Epithelial cell of proximal tubule (primary cell): ENCODE measurements at places on chromosomes 5 and 9. TPM values are rescaled to one million over a fixed set of nuclear protein-coding genes. Genes with fewer than 3 reads are reported as not detected.

The POMT1 gene
- total RNA-seq, result 20.9 and 22.4 TPM in 2 replicates

- DNase-seq, result no peak
Measured at GRCh38 chr5:144779368-144779767, 608.7 kb downstream of the KCTD16 start.

The SLC34A3 gene
- total RNA-seq, result 0.07 TPM in 1 of 2 replicates, not detected in the other

GRCh38 chr9:100579665-100580064 is 1.8 kb downstream of the CAVIN4 start:
- DNase-seq, result no peak

DNA sequence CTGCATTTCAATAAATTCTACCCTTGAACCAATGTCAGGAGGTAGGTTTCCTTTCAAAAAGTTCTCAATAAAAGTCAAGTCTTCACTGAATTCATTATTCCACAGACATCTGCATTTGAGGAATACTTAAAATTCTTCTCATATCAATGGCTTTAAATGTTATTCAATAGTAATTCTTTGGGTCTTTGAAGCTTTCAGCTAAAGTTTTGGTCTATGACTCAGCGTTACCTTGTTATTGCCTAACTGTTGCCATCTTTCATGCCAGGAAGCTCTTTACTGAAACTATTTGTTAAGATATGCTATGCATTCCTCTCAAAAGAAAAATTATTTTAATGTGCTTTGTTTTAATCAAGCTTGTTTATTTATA is 170.5 kb downstream of the NNT start:
- peak; percentile 36 for DNase-seq

- DNase-seq, result no peak
Measured at GRCh38 chr5:952597-953271, 55.9 kb upstream of the NKD2 start.

- no peak for DNase-seq
Measured at GRCh38 chr9:14373706-14374105, 59.8 kb upstream of the NFIB start.

The DNM1 gene
- 2.6 and 16.7 TPM in 2 replicates for total RNA-seq

DNA sequence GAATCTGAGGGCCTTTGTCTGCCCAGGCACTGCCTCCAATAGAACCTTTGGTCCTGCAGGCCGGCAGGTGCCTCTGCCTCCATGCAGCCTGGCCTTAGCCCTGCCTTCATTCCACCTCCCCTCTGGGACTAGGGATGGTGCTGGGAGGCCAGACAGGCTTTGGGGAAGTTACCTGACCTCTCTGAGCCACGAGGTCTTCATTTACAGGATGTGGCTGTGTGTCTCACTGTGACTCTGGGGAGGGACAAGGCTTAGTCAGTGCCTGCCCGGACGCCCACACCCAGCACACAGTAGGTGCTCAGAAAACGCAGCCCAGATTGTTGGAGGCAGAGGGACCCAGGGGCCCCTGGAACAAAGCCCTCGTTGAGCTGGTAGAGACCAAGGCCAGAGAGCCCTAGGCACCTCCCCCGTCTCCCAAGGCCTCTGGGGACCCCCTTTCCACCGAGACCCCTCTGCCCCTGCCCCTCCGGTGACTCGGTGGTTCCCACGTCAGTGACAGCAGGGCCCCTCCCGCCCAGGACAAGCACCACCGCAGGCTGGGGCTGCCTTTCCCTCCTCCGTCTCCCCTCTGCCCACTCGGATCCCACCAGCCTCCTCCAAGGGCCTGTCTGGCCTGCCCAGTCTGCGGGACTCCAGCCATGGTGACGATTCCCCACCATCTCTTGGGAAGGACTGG is 46.9 kb upstream of the EGFL7 start:
- no peak for DNase-seq

DNA sequence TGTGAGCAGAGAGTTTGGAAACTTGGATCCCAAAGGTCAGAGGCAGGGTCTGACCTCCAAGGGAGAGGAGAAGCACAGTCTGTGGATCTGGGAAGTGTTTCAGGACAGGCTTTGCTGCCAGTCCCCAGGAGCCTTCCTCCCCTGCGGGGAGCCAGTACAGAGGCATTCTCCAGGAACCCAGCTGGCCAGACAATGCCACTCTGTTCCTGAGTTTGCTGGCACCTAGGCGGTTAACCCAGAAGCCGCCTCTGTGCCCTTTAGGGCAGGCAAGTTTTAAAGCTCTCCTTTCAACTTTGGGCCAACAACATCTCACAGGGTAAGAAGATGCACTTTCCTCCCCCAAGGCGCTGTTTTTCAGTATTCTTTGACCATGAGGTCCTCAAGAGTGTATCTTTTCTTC is 37.0 kb upstream of the FGF1 start:
- DNase-seq, result no peak

The DAPK1 gene
- total RNA-seq, result 45.5 and 46.3 TPM in 2 replicates

GRCh38 chr9:114006931-114007691 is 71.0 kb downstream of the AMBP start:
- no peak for DNase-seq

DNA sequence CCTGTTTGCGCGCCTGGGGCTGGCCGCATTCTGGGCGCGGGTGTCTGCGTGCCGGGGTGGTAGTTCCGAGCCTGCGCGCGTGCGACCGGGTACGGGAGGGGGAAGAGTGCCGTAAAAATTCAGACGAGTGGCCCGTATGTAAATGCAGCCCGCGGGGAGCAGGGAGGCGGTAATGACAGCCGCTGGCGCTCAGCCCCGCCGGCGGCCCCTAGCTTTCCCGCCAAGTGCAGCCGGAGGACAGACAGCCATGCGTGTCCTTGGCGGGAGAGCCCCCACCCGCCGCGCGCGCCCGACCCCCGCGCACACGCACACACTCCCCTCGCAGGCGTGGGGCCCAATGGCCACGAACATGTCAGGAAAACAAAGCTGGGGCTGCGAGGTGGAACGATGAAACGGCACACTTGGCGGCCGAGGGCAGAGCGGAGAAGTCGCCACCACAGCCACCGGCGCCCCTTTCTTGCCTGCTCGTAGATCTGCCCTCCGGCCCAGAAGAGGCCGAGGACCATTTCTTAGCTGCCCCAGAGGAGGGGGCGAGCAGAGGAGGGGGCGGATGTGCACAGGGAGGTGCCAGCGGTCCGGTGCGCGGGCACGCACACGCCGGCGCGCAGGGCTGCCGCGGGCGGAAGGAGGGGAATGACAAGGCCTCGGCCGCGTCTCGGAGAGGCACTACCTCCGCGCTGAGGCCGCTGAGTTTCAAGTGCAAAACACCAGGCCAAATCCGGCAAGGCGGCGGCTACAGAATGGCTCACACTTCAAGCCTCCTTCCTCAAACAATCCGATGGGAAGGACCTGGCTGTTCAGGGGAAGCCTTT is 208.4 kb downstream of the MEF2C start:
- DNase-seq, result no peak

DNA sequence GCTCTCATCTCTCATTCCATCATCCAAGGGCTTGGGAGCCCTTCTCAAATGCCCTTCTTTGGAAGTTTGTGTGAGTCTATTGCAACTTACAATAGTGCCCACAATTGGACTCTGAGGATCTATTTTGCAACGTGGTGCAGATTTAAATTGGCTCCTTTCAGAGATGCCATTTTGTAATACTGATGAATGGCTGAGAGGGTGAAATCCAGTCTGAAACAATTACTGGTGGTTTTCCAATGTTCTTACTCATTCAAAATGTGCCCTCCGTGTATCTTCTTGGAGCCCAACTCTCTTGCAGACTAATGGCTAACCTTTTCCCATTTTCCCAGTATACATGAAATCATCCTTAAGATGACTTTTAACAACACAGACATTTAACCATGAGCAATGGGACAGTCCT is 6.1 kb downstream of the ZNF462 start:
- DNase-seq, result no peak

The AMBP gene
- total RNA-seq, result not detected in 2 replicates

The ARHGEF37 gene
- total RNA-seq, result 2.0 and 2.7 TPM in 2 replicates

DNA sequence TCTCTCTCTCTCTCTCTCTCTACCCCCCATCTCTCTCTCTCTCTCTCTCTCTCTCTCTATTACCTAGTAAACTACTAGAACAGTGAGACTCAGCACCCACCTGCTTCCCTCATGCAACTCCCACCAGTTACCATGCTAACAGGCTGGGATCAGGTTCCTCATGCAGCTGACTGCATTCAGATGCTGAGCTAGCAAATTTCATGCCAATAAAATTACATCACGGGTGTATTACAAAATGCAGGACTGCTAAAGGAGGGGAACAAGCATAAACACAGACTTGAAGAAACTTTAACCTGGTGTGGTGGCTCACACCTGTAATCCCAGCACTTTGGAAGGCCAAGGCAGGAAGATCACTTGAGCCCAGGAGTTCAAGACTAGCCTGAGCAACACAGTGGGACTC is 76.0 kb downstream of the CEMIP2 start:
- no peak for DNase-seq

The RNF208 gene
- 0.22 and 1.5 TPM in 2 replicates for total RNA-seq

DNA sequence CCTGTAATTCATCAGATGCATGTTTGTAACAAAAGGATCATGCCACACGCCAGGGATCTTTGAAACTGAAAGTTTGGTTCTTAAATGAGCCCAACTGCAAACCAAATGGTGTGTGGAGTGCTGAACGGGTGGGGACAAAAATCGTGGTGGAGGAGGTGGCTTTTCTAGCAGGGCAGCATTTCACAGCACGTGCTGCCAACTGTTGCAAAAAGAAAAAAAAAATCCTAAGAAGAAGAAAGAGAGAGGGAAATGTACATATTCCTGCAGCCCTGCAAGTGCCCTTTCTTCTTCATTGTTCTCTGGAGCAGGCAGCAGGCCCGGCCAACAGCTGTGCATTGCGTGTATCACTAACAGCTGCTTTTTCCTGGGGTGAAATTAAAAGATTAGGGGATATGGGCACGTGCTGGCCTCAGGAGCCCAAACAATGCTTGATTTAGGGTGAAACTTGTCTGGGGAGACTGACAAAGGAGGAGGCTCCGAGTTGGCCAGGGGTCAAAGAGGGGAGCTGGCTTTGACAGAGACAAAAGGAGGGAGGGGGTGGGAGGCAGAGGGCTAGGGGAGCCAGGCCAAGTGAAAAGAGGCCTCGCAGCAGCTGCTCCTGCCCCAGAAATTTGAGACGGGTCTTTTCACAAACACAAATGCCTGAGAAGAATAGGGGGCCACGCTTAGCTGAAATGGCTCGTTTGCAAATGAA is 73.0 kb downstream of the GADD45G start:
- DNase-seq, result no peak

The F12 gene
- total RNA-seq, result 9.2 and 12.9 TPM in 2 replicates

GRCh38 chr5:56900395-56900794 is 9.0 kb upstream of the SETD9 start:
- DNase-seq, result no peak

DNA sequence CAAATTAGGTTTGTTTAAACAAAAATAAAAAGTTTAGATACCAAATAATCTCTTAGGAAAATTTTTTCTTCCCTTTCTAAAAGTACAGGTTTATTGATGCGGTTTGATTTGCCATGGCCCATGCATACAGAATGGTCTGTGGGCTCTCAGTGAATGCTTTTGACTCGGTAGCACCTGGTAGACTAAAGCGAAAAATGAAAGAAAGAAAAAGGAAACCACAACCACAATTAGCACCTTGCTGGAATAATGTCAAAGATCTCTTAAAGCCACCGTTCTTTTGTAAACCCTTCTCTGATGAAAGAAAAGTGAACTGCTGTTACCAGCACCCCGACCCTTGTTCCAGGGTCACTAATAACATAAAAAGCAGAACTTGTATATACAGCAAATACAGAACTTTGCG is 157.9 kb downstream of the NFIB start:
- no peak for DNase-seq

DNA sequence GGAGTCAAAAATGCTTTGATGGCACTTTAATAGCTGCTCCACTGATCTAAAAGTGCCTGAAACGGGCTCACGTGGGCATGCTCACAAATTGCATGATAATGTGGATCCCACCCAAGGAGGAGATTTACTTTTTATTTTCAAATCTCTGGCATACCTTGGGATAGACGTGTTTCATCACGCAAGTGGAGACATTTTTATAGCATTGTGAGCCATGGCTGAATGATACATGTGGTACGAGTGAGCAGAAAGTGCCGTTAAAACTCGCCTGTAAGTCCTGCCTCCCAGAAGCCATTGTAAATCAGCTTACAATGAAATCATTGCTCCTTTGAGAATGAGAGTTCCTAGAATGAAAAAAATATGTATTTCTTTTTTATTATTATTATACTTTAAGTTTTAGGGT is 514.7 kb downstream of the MAT2B start:
- no peak for DNase-seq

- no peak for DNase-seq
Measured at GRCh38 chr9:37806271-37806670, 5.7 kb downstream of the DCAF10 start.

- no peak for DNase-seq
Measured at GRCh38 chr5:14900693-14901461, 29.3 kb upstream of the ANKH start.

GRCh38 chr5:176769911-176770310 is 40.4 kb upstream of the UNC5A start:
- DNase-seq, result no peak

- DNase-seq, result no peak
Measured at GRCh38 chr9:89095761-89096528, 82.7 kb downstream of the SHC3 start.

The FRMPD1 gene
- total RNA-seq, result under 0.01 TPM in 1 of 2 replicates, not detected in the other

- DNase-seq, result no peak
Measured at GRCh38 chr5:109690242-109690974, 681 bp downstream of the MAN2A1 start.

DNA sequence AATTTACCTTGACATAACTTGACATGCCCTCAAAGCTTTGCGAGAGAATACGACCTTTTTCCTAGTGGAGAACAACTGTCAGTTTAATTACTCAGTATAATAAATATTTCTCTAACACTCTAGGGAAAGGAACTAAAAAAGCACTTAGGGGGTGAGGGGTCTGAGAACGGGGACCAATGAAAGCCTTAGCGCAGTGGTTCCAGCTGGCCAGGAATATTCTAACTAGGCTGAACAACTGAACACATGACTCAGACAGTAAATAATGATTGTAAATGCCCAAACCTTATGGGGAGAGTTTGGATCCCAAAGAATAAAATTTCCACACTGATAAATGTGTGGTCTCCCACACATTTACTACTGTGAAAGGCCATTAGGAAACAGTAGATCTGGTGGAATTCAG is 14.9 kb downstream of the MYO10 start:
- DNase-seq, result no peak

DNA sequence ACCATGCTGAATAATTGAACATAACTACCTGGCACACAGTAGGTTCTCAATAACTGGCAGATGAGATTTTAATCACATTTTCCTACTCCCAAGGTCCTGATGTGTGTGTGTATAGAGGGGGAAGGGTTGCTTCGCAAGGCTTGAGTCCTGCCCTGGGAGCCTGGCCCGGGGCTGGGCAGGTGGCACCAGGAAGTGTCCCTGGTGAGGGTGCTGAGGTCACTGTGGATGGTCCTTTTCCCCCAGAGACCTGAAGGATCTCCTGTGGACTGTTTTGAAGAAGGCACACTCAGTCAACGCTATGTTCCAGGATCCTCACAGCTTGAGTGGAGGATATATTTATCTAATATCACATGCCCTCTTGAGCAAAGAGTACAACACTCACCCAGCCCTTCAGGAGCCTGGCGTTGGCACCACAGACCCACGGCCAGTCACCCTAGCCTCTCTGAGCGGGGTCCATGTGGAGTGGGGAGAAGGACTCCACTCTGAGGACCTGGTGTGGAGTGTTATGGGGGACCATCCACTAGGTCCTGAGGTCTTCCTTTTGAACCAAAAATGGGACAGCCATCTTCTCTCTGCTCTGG is 177.8 kb downstream of the GABBR2 start:
- DNase-seq, result no peak
